Activated naive CD4-positive, alpha-beta T cell treated with anti-CD3 and anti-CD28 coated beads, Interleukin-2, amount 50 U/mL, for 72 hours (primary cell): ENCODE measurements at places on chromosomes 1 and 21. TPM values are rescaled to one million over a fixed set of nuclear protein-coding genes. Genes with fewer than 3 reads are reported as not detected.

DNA sequence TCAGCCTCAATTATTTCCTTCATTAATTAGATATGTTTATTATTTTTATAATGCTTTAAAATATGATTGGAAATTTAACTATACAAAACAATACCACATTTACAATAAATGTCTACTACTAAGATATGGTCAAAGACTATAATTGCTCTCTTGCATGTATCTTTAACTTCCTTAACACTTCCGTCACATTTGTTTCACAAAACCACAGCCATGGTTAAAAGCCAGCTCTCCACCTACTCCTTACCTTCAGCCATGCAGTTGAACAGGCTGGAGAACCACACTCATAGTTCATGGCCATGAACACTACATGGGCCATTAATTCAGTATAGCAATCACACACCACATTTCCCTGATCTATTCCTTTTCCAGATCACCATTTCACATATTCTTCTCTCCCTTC is 72.2 kb downstream of the NME7 start:
- no peak for DNase-seq

DCLRE1B gene
- 21.8 TPM for total RNA-seq

- no peak for DNase-seq
These were observed 4.4 kb downstream of the POU3F1 start for GRCh38 chr1:38041936-38042834.

CHI3L1 gene
- not detected for total RNA-seq

ZNF669 gene
- 10.1 TPM for total RNA-seq

DNA sequence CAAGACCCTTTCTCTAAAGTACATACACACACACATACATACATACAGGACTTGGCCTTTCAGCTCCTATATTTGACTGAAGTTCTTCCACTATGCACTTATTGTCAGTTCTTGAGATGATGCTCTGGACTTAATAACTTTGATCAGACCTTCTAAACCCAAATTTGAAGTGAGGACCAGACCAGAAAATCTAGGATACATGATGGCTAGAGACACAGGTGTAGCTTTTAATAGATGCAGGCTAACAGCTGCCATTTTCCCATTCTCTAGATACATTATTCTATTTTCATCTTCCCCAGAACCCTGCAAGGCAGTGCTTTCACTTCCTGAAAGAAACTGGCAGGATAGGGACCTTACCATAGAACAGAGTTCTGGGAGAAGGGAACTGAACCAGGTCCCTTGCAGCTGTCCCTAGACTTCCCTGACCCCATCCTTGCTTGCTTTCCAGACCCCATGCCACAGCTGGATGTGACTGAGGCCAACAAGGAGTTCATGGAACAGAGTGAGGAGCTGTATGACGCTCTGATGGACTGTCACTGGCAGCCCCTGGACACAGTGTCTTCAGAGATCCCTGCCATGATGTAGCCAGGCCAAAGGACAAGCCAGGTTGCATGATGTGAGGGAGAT is 14.9 kb upstream of the RAB42 start:
- DNase-seq: no peak

DNA sequence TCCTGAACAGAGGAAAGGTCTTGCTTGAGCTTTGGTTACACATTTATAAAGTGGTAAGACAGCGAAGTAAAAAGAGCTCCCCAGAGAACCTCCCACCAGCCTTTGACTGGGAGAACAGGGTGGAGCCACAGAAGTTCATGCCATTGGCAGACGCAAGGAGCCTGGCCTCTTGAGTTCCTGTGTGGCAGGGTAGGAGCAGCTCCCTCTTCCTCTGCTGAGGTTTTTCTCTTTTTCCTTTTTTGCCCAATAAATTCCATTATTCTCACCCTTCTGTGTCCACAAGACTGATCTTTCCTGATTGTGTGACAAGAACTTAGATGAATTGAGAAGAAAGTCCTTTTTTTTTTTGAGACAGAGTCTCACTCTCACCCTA is 4.3 kb downstream of the THEM4 start:
- DNase-seq: peak; percentile 75

PDZK1IP1 gene
- total RNA-seq: not detected

DNA sequence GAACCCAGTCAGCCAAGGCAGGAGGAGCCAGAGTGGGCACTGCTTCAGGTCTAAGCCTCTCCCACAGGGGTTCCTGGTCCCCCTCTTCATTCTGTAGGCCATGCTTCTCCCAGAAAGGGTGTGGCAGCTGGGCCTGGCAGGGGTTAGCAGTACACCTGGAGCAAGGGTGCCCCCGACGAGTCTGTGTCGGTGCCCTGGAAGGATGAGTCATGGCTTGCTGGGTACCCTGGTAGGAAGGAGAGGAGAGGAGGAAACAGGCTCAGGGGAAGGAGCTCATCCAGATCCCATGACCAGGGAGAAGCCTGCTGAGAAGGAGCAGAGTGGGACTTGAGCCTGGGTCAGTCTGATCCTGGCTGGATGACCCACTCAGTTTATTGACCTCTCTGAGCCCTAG is 10.3 kb downstream of the KDF1 start:
- DNase-seq: no peak

DNA sequence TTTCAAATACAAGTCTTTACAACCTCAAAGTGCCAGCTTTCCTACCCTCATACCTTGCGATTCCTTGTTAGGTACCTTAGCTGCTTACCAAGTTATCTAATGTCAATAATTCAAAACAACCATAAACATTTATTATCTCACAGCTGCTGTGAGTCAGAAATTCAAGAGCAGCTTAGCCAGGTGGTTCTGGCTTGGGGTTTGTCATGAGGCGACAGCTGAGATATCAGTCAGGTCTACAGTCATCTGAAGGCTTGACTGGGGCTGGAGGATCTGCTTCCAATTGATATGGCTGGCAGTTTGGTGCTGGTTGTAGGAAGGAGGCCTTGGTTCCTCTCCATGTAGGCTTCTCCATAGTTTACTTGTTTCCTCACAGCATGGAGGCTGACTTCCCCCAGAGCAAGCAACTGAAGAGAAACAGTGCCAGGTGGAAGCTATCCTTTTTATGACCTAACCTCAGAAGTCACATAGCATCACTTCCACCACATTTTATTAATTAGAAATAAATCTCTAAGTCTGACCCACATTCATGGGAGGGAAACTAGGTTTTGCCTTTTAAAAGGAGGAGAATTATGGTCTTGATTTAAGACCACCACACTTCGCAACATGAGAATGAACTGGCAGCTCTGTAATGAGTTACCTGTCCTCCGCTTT is 103.3 kb upstream of the FGGY start:
- no peak for DNase-seq

BCAN gene
- total RNA-seq: not detected

- DNase-seq: no peak
These were observed 131.3 kb downstream of the ZP4 start for GRCh38 chr1:237759377-237759776.

- no peak for DNase-seq
These were observed 601 bp downstream of the UBE2G2 start for GRCh38 chr21:44800971-44801467.

- DNase-seq: no peak
These were observed 9.8 kb downstream of the H3-3A start for GRCh38 chr1:226072347-226072746.

DNA sequence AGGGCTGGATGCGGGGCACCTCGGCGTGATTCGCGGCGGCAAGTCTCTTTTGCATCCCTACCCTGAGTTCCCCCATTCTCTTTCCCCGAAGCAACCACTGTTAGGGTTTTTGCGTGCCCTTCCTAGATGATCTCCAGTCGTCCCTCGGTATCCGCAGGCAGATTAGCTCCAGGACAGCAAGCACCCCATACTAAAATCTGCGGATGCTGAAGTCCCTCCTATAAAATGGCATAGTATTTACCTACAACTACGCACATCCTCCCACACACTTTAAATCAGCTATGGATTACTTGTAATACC is 22.8 kb upstream of the CFAP126 start:
- no peak for DNase-seq

GRCh38 chr1:54310439-54311328 is 95.5 kb downstream of the SSBP3 start:
- DNase-seq: no peak

UBAP2L gene
- total RNA-seq: 240 TPM

- no peak for DNase-seq
These were observed 533.3 kb downstream of the OMA1 start for GRCh38 chr1:58013237-58013636.

DNA sequence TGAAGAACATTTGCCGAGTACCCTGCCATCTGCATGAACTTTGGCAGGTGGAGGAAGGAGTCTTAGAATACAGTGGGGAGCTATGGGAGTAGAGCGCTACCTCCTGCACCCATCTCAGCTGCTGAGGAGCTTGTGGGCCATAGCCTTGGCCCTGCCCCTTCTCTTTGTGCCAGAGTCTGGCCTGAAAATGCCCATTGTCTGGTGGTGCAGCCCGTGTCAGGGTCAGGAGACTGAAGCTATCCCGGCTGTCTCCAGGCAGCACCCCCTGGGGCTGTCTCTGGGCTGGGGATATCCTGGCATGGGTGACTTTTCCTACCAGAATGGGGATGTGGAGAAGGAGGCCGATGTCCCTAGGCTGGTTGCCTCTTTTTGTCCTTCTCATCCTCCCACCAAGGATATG is 7.3 kb downstream of the IPO13 start:
- DNase-seq: no peak

RIPPLY3 gene
- total RNA-seq: 0.18 TPM

TRIM17 gene
- total RNA-seq: 0.91 TPM

PLD5 gene
- not detected for total RNA-seq

KIF21B gene
- total RNA-seq: 55.9 TPM

DNA sequence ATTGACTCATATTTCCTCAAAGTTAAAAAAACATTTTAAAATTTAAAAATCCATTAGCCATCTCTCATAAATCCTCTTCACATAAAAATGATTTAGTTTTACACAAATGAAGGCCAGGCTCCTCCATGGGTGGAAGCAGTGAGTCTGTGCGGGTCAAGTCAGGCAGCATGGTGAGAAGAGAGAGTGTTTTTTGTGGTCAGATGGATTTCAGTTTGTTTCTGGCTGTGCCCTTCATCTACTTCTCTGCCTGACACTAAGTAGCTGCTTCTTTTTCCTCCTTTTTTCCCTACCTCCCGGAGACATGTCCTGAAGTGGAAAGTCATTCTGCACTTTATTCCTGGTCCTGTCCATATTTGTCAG is 10.3 kb downstream of the PLA2G4A start:
- DNase-seq: no peak

PADI1 gene
- not detected for total RNA-seq
